ENCODE measurements at places on chromosomes 2 and 18.

GRCh38 chr2:2134037-2134436 lies 197.0 kb downstream of the MYT1L start:
- DNase-seq: peak; percentile 22

DNA sequence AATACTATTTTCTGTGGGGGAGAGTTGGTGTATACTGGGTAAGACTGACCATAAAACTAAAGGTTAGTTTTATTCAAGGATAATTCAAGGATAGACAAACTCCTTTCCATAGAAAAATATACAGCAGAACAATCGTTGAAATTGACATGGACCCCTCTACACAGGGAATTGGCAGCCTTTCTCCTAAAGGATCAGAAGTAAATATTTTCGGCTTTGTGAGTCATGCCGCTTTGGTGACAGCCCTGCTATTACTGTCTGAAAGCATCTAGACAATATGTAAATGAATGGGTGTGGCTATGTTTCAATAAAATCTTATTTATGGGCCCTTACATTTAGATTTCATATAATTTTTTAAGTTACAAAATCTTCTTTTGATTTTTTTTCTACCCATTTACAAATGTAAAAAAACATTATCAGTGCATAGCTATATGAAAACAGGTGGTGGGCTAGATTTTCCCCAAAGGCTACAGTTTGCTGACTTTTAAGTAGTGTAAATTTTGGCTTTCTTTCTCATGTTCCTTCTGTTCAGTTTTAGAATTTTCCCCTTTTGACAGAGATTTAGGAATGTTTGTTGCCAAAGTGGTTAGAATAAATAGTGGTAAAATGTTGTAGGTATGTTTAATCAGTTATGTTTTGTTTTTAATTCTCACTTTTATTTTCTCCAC lies 270.6 kb downstream of the DCC start:
- DNase-seq: no peak

DNA sequence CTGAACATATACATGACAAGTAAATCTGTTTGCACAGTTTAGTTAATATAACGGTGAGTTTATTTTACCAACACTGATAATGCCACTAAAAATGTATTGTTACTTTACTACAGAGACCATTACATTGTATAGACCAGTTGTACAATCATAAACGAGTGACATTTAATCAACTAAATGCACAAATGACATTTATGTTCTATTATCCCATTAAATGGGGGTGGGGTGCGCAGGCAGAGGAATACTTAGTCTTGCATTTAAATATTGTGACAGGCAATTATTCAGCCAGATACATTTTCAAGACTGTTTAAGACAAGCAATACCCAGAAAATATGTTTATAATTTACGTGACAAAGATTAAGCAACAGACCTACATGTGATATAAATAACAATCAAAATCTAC lies 72.0 kb upstream of the CHAC2 start:
- DNase-seq: no peak

DNA sequence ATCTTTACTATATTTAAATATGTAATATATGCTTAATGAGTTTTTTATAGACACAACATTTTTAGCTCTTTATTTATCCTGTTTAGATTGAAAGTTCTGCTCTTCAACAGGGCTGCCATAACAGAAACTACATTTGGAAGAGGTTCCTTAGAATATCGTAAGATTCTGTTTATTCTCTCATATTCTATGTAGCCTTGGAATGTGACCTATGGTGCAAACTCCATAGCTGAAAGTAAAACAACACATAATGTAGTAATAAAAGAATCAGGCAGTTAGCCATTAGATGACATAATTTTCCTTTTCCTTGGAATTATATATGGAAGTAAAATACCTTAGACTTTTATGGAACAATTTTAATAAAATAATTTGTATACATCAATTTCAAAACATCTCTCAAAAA lies 91.3 kb downstream of the ZNF804A start:
- DNase-seq: no peak

- no peak for DNase-seq
Observed at GRCh38 chr2:69948032-69948962, 13.1 kb downstream of the ASPRV1 start.

DNA sequence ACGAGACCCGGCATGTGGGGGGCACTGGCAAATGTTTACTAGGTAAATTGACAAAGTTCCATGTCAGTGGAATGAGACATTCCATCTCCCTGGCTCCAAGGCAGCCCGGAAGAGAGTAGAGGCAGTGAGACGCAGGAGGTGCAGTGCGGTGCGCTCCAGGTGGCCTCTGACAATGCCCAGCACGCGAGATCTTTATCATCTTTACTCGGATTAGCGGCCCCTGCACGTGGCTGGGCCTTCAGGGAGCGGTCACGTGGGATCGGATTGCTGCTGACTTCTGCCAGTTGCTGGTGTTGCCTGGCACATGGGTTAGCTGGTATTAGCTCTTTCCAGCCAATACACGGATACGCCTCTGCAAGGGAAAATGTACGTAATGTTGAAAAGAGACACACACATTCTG lies 151.2 kb upstream of the ALKAL2 start:
- no peak for DNase-seq

- no peak for DNase-seq
Observed at GRCh38 chr2:222364285-222364895, 60.0 kb upstream of the SGPP2 start.

GRCh38 chr2:96668771-96669170 lies 26.2 kb downstream of the FER1L5 start:
- DNase-seq: no peak

DNA sequence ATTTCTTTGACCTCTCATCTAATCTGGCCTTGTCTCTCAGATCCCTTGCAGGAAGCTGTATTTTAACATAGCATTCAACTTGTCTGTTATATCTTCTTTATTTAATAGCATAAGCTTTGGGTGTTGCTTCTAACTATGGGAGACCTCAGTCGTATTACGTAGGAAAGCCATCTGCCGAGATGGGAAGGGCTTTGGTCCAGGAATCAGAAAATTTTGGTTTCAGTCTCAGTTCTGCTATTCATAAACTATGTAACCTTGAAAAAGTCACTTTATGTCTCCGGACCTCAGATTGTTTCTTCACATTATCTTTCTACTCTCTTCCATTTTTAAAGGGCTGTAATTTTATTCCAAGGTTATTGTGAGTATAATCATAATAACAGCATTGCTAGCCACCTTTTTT lies 297.7 kb downstream of the SATB2 start:
- DNase-seq: no peak

DNA sequence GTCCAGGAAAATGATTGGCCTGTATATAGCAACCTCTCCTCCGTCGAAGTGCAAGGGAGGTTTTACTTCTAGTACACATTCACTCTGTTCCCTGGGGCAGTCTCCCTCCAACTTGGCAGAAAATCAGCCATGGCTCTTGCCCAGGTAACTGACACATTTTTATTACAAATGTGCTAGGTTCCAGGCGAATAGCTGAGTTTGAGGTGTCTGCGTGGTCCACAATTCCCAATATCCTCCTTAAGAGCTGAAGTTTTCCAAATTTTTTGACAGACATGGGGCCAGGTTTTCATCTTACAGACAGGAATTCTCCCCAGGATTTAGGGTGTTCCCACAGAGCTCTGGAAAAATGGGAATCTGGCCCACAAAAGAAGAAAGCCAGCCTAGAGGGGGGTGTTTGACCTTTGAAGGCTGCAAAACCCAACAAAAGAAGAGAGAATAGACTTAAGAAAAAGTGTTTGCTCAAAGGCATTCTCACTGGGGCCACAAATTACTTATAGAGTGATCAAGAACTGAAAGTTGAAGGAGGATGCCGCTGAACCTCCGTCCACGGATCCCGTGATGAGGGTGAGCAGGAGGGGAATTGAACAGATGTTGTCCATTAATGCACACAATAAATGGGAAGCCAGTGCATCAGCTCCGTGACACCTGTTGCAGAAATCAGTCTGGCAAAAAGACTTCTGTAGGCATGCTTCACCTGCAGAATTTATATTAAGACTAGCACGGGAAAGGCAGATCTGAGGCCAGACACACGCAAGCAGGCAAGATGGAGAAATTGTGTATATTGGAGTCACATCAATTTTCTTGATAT lies 242.3 kb upstream of the COPS8 start:
- DNase-seq: no peak

DNA sequence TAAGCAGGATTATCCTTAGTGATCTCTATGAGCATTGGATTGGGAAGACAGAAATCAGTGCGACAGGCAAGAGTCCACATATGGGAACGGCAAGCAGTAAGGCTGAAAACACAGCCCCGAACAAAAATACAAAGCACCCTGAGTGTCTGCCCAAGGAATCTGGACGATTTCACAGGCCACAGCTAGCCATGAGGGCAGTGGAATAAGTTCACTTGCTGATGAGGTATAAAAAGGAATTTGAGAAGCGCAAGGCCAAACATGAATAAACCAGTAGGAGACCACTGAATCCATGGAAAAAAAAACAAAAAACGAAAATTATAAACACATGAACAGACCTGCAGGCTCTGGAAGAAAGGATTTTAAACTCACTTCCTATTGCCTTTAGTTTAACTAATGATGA lies 24.3 kb downstream of the WDSUB1 start:
- DNase-seq: no peak

DNA sequence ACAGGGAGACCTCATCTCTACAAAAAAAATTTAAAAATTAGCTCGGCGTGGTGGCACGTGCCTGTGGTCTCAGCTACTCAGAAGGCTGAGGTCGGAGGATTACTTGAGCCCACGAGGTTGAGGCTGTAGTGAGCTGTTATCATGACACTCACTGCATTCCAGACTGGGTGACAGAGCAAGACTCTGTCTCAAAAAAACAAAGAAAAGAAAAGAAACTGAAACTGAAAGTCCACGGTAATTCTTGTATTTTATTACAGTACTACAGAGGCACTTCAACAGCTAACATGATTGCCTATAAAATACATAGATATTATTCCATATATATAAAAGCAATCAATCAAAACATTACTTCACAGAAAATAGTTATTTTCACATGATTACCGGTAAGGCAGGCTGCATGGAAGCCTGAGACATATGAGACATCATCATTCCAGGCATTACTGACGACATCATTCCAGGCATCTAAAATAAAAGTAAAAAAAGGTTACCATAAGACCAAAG lies 23.1 kb downstream of the PRPF40A start:
- no peak for DNase-seq

DNA sequence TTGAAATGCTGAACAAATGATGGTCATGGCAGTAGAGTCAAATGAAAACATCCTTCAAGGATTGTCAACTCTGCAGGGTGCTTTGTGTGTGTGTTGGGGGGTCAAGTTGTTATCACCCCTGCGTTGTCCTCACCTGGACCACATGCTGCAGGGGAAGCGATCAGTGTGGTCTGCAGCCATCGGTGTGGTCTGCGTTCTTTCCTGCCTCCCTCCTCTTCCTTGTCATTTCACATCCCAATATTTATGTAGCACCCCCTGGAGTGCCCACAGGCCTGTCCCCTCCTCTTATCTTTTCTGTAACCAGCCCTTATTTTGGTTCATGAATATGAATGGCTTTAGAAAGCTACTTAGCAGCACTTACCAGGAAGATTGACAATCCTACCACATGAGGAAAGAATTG lies 38.9 kb downstream of the UGP2 start:
- no peak for DNase-seq

DNA sequence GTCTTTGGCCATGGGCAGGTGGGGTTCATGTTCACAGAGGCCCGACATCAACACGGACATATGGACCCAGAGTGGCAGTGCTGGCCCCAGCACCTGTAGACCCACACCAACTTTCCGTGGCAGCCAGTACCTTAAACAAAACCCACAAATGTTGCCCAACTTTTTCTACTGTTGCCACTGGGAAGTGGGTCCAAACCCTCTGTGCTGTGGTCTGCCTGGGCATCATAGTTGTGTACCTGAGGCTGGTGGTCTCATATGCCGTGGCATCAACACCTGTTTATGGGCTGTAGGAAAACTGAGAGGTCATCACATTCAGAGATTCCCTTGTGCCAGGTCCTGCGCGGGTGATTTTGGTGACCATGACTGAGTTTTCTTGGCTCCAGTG lies 79.9 kb downstream of the SH3RF3 start:
- DNase-seq: no peak

- DNase-seq: no peak
Observed at GRCh38 chr18:56980151-56980550, 166.7 kb upstream of the BOD1L2 start.

DNA sequence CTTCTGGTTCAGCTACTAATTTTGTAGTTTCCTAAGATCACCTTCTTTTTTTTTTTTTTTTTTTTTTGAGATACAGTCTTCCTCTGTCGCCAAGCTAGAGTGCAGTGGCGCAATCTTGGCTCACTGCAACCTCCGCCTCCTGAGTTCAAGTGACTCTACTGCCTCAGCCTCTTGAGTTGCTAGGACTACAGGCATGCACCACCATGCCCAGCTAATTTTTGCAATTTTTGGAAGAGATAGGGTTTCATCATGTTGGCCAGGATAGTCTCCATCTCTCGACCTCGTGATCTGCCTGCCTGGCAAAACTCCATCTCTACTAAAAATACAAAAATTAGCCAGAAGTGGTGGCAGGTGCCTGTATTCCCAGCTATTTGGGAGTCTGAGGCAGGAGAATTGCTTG lies 301.5 kb upstream of the TFPI start:
- DNase-seq: no peak

DNA sequence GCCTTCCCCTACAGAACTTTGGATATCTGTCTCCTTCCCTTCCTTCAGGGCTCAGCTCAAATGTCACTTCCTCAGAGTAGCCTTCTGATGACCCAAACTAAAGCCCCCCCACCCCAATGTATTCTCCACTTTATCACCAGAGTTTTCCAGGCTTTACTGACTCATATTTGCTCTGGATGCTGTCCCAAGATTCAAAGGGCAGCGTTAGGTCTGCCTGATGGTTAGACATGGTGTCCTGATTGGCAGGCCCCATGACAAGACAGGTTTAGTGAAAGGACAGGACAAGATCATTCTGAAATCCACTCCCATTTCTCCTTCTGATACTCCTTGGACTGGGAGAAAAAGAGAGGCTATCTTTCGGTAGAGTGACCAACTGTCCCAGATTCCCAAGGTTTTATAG lies 22.6 kb upstream of the RPIA start:
- DNase-seq: no peak

GRCh38 chr2:55810622-55811020 lies 113.0 kb downstream of the EFEMP1 start:
- no peak for DNase-seq

- DNase-seq: peak; percentile 25
Observed at GRCh38 chr18:66136039-66136438, 385.2 kb downstream of the CDH7 start.

DNA sequence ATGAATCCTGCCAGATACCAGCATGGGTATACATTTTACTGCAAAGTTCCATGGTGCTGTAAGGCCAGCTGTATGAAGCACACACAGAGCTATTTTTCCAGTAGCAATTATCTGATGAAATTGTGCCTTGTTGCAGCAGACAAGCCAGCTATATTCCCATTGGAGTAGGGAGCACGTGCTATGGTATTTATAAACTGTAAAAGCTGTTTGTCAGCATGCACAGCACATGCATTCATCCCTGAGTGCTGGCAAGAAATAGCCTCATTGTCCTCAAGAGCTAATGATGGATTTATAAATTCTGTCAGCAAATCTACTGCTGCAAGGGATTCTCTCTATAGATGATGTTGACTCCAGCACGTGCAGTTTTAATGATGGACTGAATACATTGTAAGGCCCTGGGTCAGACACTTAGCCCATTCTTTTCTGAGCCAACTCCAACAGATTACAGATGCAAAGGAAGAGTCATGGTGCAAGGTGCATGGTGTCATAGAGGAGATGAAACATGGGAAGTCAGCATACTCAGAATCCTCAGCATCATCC lies 61.7 kb downstream of the KCNS3 start:
- DNase-seq: no peak
